ENCODE measurements at places on chromosomes 2 and 18. TPM values are rescaled to one million over a fixed set of nuclear protein-coding genes. Genes with fewer than 3 reads are reported as not detected.

The PLCD4 gene
- 3.5 TPM for total RNA-seq

DNA sequence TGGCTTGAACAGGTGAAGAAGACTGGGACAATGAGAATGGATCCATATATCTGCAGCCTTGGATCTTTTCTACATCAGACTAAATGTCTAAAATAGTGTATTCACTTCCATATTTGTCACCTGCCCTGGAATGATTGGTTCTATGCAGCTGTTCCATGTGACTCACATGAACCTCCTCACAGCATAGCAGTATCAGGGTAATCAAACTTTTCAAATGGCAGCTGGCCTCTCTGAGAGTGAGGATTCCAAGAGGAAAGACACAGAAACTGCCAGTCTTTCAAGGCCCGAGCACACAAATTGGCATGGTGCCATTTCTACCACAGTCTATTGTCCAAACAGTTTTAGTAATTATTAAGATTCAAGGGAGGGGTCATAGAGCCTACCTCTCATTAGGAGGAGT lies 859.3 kb downstream of the BCL11A start:
- no peak overlapping the region for H3K27ac ChIP-seq
- H3K4me3 ChIP-seq, result no peak overlapping the region
- H3K27me3 ChIP-seq, result no peaks in the 10 kb centered on the region
- H3K36me3 ChIP-seq, result no peaks in the 10 kb centered on the region
- no peaks in the 10 kb centered on the region for H3K4me1 ChIP-seq
- DNase-seq, result no peak

- no peaks in the 10 kb centered on the region for H3K27me3 ChIP-seq
- no peak overlapping the region for H3K27ac ChIP-seq
- no peak overlapping the region for H3K4me3 ChIP-seq
- no peaks in the 10 kb centered on the region for H3K36me3 ChIP-seq
- no peak for DNase-seq
- peaks cover 5% of the 10 kb centered on the region for H3K4me1 ChIP-seq
Measured at GRCh38 chr2:169599568-169599967, 15.4 kb downstream of the PPIG start.

GRCh38 chr2:232439758-232440135 lies 16.2 kb upstream of the ALPI start:
- no peak overlapping the region for H3K27ac ChIP-seq
- peaks cover 5% of the 10 kb centered on the region for H3K27me3 ChIP-seq
- no peak overlapping the region for H3K4me3 ChIP-seq

DNA sequence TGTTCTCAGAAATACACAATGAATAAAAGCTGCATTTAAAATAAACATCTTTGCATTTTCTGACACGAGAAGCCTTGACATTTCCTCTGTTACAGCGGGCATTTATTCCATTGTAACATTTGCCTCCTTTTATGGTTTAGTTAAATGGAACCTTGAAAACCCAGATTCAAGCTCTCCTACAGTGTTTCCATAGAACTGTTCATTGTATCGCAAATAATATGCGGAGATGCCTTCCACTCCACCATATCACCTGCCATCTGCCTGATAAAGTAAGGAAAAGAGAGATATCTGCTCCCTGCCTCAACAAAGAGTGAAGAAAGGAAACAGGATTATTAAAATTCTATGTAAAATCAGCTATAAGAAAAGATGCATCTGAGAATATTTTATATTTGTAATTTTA lies 69.8 kb downstream of the CDH19 start:
- H3K36me3 ChIP-seq, result no peaks in the 10 kb centered on the region
- DNase-seq, result no peak
- no peak overlapping the region for H3K27ac ChIP-seq

- H3K27ac ChIP-seq, result no peak overlapping the region
- no peaks in the 10 kb centered on the region for H3K4me1 ChIP-seq
- peak; percentile 47 for DNase-seq
- no peaks in the 10 kb centered on the region for H3K36me3 ChIP-seq
Measured at GRCh38 chr18:59957957-59958356, 58.2 kb downstream of the PMAIP1 start.
